ENCODE measurements at places on chromosomes 16 and 17.

- DNase-seq, result peak; percentile 55
Observed at GRCh38 chr17:7001318-7001961, 5.6 kb downstream of the ALOX12 start.

GRCh38 chr16:14101415-14101814 lies 30.3 kb downstream of the MRTFB start:
- no peak for DNase-seq

- no peak for DNase-seq
Observed at GRCh38 chr16:64089697-64090096, 1032.2 kb downstream of the CDH11 start.

DNA sequence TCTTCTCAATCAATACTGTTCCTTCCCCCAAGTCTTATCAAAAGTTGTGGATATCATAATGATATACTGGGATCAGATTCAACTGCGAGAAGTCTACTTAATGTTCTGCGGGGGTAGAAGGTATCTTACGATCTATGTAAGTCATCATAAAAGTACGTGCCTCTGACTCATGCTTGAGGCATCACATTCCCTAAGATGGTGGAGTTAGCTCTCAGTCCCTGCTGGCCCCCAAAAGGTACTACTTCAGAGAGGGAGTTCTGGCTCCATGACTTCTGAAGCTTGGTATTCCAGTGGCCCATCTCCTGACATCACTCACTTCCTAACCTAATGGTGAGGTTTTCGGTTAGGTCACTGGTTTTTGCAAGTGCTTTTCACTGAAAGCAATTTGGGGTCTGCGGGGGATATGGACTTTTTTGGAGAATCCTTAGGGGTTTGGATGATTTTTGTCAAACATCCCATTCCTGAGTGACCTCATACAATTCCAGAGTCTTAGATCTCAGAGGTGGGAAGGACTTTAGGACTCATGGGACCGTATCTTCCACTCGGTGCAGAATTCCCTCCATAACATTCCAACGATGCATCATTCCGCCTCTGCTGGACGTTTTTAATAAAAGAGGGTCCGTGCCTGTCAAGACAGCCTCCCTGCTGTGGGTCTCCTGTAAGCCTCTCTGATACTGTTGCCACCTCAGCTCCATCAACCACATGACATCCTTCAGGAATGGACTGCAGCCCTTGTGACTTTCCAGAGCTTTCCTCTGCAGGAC lies 74.3 kb downstream of the DYNLRB2 start:
- DNase-seq, result no peak

DNA sequence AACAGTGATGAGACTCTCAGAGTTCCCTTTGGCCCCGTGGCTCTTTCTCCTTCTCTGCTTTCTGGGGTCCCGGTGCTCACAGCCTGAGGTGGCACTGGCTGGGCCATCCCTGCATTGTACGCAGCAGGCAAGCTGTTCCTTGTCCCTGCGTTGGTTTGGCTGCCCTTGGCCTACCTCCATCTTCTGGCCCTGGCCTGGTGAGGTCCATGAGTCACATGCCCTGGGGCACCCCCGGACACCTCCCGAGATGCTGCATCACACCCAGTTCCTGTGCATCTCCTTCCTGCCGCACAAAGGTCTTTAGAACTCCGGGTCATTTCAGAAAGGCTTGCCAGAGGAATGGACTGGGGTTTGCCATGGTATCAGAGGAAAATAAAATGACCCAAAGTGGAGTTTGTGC lies 9.5 kb downstream of the SULT1A2 start:
- no peak for DNase-seq

DNA sequence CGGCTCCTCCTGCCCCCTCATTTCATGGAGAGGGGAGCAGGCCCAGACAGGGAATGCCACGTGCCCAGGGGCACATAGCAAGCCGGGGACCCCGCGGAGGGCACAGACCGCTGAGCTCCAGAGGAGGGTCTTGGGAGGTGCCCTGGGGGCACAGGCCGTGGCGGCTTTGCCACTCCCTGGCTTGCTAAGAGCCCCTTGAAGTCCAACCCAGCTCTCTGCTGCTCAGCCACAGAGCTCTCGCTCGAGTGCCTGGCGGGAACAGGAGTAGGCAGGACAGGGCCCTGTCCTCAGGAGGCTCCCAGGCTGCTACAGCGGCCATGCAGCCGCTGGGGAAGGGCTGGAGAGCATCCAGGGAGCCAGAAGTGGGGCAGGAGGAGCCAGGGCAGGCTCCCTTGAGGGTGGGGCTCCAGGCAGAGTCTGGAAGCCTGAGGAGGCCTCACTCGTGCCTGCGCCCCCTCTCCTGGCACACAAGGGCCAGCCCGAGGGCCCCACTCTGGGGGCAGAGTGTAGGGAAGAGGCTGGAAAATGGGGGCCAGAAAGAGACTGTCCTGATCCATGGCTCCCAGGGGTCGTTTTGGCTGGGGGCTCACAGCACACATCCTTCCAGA lies 4.4 kb upstream of the RAB26 start:
- no peak for DNase-seq

GRCh38 chr17:77571155-77571981 lies 387.1 kb upstream of the TNRC6C start:
- peak; percentile 9 for DNase-seq

DNA sequence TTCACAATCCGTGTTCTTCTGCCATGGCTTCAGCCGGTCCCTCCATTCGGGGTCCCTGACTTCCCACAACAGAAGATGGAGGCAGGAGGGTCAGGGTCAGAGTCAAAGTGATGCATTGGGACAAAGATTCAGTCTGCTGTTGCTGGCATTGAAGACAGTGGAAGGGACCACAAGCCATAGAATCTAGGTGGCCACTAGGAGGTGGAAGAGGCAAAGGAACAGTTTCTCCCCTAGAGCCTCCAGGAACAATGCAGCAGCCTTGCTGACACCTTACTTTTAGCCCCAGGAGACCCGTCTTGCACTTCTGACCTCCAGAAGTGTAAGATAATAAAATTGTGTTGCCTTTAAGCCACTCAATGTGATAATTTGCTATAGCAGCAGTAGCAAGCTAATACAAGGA lies 55.9 kb downstream of the MFSD11 start:
- DNase-seq, result peak; percentile 8

GRCh38 chr17:78723001-78723796 lies 58.9 kb downstream of the CYTH1 start:
- DNase-seq, result no peak

- peak; percentile 39 for DNase-seq
Observed at GRCh38 chr17:82497483-82498405, 21.8 kb upstream of the FOXK2 start.

- peak; percentile 77 for DNase-seq
Observed at GRCh38 chr16:11257131-11257938, 1.3 kb upstream of the SOCS1 start.

GRCh38 chr16:68445458-68445857 lies 2.9 kb downstream of the SMPD3 start:
- peak; percentile 51 for DNase-seq

DNA sequence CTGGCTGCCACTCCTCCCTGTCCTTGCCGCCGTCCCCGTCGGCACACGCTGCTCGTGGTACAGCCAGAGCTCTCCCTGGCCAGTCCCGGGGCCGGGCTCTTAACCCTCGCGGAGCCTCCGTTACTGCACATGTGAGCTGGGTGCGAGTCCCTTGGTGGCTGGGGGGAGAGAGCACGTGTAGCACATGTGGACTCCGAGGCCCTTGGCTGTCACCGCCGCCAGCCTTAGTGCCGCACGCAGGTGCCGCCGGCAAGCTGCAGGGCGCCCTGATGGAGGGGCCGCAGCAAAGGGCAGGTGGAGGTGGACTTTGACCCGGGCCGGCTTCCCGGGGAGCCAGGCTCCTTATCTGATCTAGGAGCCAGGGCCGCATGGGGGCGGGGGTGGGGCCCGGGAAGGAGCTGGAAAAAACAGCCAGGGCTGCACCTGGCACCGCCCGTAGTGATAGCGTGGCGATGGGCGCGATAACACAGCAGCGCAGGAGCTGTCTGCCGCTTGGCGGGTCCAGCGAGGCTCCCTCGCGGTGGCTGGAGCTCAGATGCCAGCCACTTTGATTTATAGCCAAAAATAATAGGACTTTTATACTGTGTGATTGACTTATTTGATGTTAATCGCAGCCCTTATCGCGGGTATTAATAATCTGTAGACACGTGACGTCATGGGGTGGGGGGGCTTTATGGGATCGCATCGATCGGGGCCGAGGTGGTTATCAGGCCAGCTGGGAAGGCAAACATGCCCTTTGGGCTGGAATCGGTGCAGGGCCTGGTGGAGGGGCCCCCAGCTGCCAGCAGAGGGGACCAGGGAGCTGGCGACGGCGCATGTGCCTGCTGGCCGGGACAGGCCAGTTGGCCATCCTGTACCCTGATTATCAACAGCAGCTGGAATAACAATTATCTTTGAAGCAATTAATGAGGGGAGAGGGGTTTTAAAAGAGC lies 35.1 kb downstream of the ZFPM1 start:
- DNase-seq, result no peak

GRCh38 chr17:76140661-76141211 lies 309 bp downstream of the FOXJ1 start:
- DNase-seq, result no peak

- DNase-seq, result no peak
Observed at GRCh38 chr16:81693744-81694303, 85.3 kb upstream of the PLCG2 start.

GRCh38 chr17:77136420-77136767 lies 4.4 kb upstream of the SEC14L1 start:
- DNase-seq, result no peak

GRCh38 chr17:42547698-42548069 lies 5.0 kb upstream of the HSD17B1 start:
- no peak for DNase-seq

DNA sequence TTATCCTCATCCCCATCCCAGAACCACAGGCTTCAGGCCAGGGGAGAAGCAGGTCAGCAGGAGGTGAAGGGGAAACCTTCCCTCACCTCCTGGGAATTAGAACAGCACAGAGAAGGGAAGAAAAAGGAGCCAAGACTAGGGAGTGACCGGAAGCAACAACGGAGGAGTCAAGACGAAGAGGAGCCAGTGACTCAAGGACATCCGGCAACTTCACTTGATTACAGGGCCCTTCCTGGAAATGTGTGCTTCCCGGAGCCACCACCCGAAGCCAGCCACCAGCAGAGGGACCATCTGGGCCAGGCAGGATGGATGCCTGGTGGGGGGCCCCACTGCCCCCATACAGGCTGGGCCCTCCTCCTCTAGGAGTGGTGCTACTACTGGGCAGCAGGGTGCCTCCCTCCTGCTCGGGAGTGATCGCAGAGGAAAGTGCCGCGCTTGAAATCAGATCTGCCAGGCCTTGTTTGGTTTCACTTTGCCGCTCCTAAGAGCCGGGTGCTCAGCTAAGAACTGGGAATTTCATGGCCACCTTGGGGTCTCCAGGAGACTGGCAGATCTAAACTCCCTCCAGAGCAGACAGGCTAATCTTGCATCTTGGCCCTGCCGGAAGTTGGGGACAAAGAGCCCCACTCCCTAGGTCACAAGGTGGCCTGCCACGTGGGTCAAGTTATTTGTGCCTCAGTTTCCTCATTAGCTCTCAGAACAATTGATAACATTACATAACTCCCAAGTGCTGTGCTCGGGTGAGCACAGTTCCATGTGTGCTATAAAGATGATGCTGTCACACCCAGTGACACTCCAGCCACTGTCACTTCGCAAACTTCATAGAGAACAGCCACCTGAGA lies 6.6 kb downstream of the CDC42EP4 start:
- DNase-seq, result peak; percentile 35

DNA sequence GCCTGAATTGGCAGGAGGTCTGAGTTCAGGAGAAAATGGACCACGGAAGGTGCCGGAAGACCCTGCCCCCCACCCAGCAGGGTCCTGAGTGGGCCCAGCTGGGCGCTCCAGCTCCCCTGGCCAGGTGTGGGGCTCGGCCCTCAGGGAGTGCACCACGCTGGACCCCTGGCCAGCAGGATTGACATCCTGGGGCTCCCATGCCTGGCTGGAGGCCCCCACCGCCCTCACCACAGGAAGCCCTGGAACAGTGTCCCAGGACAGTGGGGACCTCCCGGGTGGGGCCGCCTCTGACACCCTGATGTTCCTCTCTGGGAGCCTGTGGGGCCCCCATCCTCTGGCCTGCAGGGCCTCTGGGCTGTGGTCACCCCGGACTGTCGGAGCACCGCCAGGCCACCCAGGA lies 28.1 kb upstream of the CACNA1H start:
- no peak for DNase-seq

GRCh38 chr16:28276301-28276700 lies 16.0 kb upstream of the SBK1 start:
- DNase-seq, result no peak

DNA sequence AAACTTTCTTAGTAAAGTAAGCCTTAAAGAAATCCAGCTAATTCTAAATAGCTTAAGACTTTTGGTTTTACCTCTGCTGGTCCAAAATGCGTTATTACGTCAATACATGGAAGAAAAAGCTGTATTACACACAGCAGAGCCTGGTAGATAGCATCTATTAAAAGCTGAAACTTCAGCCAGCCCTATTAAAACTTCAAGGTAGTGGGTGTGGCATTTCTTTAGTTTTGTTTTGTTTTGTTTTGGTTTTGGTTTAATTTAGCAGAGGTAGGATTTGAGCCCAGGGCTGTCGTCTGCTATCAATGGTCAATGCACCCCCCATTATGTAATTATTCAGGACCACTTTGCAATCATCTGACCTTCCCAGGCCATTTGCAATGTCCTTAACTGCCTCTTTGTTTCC lies 318.4 kb upstream of the MAF start:
- no peak for DNase-seq

DNA sequence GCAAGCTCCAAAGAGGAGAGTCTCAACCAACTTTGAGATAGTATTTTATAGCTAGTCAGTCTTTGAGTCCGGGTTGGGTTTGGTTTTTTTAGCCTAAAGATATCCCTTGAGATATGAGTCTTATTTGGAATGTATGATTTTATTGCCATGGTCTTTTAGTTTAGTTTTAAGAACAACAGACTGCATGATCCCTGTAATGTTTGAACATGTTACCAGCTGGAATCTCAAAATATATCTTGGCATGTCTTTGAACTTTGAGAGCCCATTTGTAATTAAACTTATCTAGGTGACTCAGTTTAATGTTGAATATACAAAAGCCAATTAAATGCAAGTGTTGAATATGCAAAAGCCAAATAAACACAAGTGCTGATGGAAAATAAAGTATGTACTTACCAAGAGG lies 100.6 kb downstream of the TANGO6 start:
- DNase-seq, result no peak

- no peak for DNase-seq
Observed at GRCh38 chr17:43439041-43439440, 40.2 kb downstream of the ARL4D start.

DNA sequence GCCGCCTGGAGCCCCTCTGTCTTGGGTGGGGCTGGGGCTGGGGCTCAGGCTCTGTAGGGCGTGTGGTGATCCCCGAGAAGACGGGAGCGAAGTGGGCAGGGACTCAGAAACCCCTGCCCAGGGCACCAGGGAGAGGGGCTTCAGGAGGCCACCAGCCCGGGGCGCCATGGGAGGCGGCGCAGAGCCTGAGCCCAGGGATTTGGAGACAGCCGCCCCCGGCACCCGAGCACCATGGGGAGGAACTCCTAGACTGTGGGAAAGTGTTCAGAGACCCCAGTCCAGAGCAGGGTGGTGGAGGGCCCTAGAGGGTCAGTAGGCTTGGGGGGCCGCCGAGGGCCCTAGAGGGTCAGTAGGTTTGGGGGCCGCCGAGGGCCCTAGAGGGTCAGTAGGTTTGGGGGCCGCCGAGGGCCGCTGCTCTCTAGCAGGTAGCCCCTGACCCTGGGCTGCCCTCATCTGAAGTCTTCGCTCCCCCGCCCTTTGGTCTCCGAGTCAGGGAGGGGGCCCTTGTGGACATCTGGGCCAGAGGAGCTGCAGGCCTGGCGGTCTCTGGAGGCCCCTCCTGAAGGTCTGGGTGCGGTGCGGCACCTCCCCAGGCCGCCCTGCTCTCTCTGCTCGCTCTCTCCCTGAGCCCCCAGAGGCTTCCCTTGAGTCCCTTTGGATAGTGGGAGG lies 734 bp downstream of the ARHGDIG start:
- no peak for DNase-seq

All from CD4-positive, alpha-beta T cell treated with Interferon alpha-2 for 1 hour (primary cell).